ENCODE measurements at places on chromosomes 5 and 9. TPM values are rescaled to one million over a fixed set of nuclear protein-coding genes. Genes with fewer than 3 reads are reported as not detected.

The HMGXB3 gene
- total RNA-seq, result 34.7 TPM

The ARID3C gene
- 0.07 TPM for total RNA-seq

The PRR16 gene
- total RNA-seq, result 0.66 TPM

The OBP2B gene
- not detected for total RNA-seq

The ZNF782 gene
- total RNA-seq, result 6.2 TPM

The TSSK1B gene
- total RNA-seq, result not detected

Measured in thoracic aorta endothelial cell (primary cell).